ENCODE measurements at places on chromosomes 12 and 14.

GRCh38 chr14:51603495-51603894, 48.2 kb upstream of the FRMD6 start:
- DNase-seq: no peak

- DNase-seq: no peak
Observed at GRCh38 chr14:69291396-69291795, 31.4 kb downstream of the GALNT16 start.

DNA sequence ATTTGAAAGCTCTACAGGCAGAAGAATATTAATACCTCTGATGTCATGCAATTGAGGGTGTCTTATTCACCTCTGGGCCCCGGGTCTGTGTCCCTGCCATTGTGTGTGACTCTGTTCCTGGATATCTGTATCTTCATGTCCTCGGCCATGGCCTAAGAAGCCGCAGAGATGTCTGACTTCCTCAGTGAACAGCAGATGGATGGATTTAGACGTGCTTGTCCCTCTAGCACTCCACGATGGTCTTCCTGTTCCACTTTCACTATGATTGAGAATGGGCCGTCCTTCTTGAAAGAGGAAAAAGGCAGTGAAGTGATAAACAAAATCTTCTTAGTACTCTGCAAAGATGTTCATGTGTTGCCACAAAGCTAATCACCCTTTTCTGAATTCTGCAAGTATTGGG, 217.4 kb downstream of the SLC41A2 start:
- DNase-seq: no peak

DNA sequence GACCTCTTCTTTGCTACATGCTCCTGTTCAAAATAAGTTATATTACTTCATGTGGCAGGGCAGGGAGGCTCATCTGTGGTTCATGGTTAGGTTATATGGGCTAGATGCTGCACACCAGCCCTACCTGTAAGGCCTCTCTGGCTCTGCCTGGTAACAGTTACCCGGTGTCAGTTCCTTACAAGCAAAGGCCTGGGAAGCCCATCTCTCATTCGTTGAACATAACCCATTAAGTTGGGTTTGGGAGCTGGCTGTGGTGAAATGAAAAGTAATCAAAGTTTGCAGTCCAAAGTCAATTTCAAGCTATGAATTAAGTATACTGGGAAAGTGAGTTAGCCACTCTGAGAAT, 183.2 kb downstream of the PPM1H start:
- no peak for DNase-seq
